CD8-positive, alpha-beta memory T cell (primary cell): ENCODE measurements at places on chromosomes 5 and 9. TPM values are rescaled to one million over a fixed set of nuclear protein-coding genes. Genes with fewer than 3 reads are reported as not detected.

DNA sequence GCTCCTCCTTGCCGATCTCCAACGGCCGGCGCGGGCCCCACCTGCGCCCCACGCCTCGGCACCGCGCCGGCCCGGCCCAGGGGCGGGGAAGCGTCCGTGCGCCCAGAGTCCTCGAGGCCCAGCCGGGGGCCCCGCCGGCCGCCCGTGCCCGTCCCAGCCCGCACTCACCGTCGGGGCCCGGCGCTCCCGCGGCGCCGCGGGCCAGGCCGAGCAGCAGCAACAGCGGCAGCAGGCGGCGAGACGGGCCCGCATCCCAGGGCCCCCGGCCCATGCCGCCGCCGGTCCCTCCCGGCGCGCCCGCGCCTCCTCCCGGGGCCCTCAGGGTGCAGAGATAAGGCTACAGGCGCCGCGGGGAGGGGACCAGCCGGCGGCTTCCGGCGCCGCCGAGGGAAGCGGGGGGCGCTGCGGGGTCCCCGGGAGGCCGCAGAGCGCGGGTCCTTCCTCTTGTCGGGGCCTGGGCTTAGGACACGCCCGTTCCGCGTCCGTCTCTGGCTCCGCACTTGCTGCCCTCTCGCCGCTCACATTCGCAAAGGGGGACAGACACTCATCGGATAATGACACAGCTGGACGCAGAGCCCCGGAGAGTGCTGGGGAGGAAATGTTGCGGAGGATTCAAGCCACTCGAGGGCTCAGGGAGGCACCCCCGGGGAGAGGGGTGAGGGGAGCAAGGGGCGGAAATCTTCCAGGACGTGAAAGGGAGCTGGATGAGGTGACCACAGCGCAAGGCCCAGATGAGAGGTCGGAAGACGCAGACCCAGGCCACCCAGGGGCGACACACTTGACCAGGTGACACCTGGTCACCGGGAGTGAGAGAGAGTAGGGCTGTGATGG, at the start of gene SUSD1:
Gene SUSD1 (minus strand): TSS at position 333 of the 831 bp plus-strand sequence. CDS start 62 bp downstream, at position 271.
- no peaks in the 10 kb centered on the region for H3K27me3 ChIP-seq
- no peaks in the 10 kb centered on the region for H3K36me3 ChIP-seq
- H3K4me3 ChIP-seq: peak within 1 kb of the TSS; percentile 81
- peaks cover 65% of the 10 kb centered on the region for H3K4me1 ChIP-seq

DNA sequence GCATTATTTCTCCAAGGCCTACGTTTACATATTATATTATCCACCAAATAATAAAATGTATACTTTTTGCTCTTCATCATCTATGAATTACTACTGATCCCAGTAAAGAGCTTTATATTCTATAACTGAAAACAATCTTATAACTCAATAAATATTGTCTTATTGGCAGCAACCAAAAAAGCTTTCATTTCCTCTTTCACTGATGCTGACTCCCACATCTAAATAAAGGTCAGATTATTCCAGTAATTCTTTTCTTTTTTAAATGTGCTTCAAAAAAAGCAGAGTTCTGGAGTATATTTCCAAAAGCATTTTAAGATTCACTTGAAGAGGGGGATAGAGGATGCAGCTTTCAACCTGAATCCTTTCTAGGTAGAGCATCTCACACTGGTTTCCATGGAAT, 75.3 kb upstream of the NR4A3 start:
- no peaks in the 10 kb centered on the region for H3K4me1 ChIP-seq
- H3K4me3 ChIP-seq: no peak overlapping the region
- no peak overlapping the region for H3K27ac ChIP-seq
- no peaks in the 10 kb centered on the region for H3K36me3 ChIP-seq
- no peak for DNase-seq

GRCh38 chr5:27473307-27474046, 435.1 kb upstream of the CDH9 start:
- no peaks in the 10 kb centered on the region for H3K27me3 ChIP-seq
- DNase-seq: no peak
- no peak overlapping the region for H3K27ac ChIP-seq
- H3K4me3 ChIP-seq: no peak overlapping the region
- H3K4me1 ChIP-seq: no peaks in the 10 kb centered on the region

DNA sequence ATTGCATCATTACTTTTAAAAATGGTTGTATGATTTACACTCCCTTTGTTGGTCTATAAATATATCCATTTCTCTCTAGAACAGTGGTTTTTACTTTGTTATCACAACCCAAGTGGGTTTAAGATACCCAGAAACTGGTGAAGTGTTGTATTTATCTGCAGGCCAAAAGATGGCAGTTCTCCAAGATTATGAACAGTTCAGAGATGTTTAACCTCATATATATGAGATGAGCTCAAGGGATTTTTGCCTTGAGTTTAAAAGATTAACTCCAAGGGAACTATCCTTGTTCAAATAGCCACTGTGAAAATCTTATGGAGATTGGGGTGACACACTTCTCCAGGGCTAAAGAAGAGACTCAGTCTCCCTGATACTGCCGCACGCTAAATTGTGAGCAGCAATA, 572.6 kb downstream of the TLE4 start:
- no peak overlapping the region for H3K4me3 ChIP-seq
- DNase-seq: no peak
- no peaks in the 10 kb centered on the region for H3K4me1 ChIP-seq
- no peaks in the 10 kb centered on the region for H3K36me3 ChIP-seq
- H3K27ac ChIP-seq: no peak overlapping the region

DNA sequence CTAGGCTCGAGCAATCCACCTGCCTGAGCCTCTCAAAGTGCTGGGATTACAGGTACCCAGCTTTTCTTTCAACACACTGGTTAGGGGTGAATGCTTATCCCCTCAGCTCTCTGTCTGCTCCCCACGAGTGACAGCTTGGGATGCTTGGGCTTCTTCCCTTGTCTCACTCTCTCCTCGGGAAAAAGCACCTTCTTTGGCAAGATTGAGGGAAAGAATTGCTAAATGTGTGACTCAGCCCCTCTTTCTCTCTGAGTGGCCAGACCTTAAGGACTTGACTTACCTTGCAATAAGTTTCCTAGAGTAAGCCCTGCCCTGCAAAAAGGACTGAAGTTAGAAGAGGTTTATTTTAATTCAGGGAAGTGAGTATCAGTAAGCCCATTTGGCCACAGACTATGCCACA, 68.1 kb upstream of the ERBIN start:
- H3K4me1 ChIP-seq: no peaks in the 10 kb centered on the region
- H3K27ac ChIP-seq: no peak overlapping the region
- H3K27me3 ChIP-seq: no peaks in the 10 kb centered on the region
- H3K36me3 ChIP-seq: no peaks in the 10 kb centered on the region
- H3K4me3 ChIP-seq: no peak overlapping the region

GRCh38 chr5:129249886-129250285, 155.3 kb downstream of the ISOC1 start:
- H3K27me3 ChIP-seq: no peaks in the 10 kb centered on the region
- H3K4me3 ChIP-seq: no peak overlapping the region
- H3K4me1 ChIP-seq: no peaks in the 10 kb centered on the region
- no peak for DNase-seq
- H3K36me3 ChIP-seq: no peaks in the 10 kb centered on the region

DNA sequence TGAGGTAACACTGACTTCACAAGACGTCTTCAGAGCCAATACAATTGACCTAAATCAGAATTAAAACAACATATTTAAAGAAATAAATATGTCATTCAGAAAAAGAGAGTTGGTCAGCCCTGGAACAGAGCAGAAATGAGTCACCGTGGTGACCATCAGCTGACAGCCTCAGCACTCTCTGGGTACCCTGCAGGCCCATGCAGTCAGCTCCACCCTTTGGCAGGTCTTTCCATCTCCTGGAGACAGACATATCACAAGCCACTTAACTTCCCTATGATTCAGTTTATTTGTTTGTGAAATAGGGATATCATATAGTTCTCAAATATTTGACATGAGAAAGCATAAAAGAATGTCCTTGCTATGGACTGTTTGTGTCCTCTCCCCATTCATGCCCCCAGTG, 151.6 kb upstream of the MEF2C start:
- no peaks in the 10 kb centered on the region for H3K4me1 ChIP-seq
- no peaks in the 10 kb centered on the region for H3K36me3 ChIP-seq
- no peaks in the 10 kb centered on the region for H3K27me3 ChIP-seq
- no peak overlapping the region for H3K27ac ChIP-seq

GRCh38 chr9:97374811-97375210, 37.1 kb upstream of the TDRD7 start:
- H3K4me3 ChIP-seq: no peak overlapping the region
- DNase-seq: no peak
- H3K36me3 ChIP-seq: no peaks in the 10 kb centered on the region
- H3K4me1 ChIP-seq: no peaks in the 10 kb centered on the region
- H3K27me3 ChIP-seq: no peaks in the 10 kb centered on the region
- no peak overlapping the region for H3K27ac ChIP-seq

- no peak overlapping the region for H3K27ac ChIP-seq
- H3K4me1 ChIP-seq: peaks cover 11% of the 10 kb centered on the region
- DNase-seq: no peak
- no peaks in the 10 kb centered on the region for H3K27me3 ChIP-seq
- no peaks in the 10 kb centered on the region for H3K36me3 ChIP-seq
- no peak overlapping the region for H3K4me3 ChIP-seq
Observed at GRCh38 chr5:65871182-65871581, 55.2 kb upstream of the ERBIN start.

DNA sequence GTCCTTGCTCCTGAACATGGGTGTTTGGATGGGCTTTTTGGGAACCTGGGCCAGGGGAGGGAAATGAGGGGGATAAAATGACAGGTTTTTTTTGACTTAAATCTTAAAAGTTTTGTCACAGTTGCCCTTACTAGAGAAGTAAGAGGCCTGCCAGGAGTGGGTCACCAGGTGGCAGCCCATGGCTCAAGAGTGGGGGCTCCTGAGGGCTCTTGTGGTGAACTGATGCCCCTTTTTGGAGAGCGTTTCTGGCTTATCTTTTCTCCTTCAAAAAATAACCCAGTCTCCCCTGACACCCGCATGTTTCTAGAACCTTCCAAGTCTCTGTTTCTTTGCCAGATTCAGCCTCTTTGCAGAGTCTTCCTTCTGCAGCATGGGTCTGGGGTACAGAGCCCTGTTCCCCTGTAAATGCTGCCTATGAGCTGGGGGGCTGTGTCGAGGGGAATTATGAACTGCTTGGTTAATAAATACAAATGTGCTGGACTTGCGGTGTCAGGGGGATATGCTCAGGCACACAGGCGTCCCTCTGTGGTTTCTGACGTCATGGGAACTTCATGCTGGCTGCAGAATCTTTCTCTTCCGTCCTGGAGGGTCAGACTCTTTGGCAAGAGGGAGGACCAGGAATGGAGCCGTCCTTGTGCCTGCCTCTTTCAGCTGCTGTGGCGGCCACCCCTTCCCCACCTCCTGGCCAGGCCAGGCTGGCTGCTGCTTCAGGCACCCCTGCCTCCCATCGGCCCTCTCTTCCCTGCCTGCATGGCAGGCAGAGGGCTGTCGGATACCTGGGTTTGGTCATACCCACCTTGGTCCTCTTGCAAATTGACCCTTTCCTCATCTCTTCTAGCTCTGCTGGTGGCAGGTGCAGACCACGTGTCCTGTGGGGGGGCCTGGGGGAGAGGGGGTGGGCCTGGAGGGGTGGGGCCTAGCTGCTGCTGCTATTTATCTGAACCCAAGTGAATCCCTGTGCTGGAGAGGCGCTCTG, 30.1 kb downstream of the PTPA start:
- H3K4me1 ChIP-seq: peaks cover 38% of the 10 kb centered on the region
- H3K4me3 ChIP-seq: peak overlapping the region; percentile 41

DNA sequence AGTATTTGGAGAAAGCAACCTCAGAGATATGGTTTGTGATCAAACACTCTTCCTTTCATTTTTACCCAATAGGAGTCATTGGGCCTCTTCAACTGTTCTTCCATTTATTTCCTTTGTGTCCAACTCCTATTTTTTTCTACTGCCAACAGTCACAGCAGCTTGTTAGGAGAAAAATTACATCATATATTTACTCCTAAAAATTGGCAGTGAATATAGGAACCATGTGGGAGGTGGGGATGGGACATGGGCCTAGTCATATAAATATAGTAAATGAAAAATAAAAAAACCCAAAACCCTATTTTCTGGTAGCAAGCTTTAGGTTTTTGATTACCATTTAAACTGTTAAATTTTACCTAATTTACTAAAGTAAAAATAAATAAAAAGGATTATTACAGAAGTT, 134.9 kb upstream of the MPDZ start:
- no peak for DNase-seq
- H3K36me3 ChIP-seq: no peaks in the 10 kb centered on the region
- H3K4me1 ChIP-seq: no peaks in the 10 kb centered on the region
- H3K4me3 ChIP-seq: no peak overlapping the region
- no peak overlapping the region for H3K27ac ChIP-seq
- H3K27me3 ChIP-seq: no peaks in the 10 kb centered on the region

- H3K27me3 ChIP-seq: no peaks in the 10 kb centered on the region
- H3K4me3 ChIP-seq: no peak overlapping the region
- H3K36me3 ChIP-seq: no peaks in the 10 kb centered on the region
- H3K4me1 ChIP-seq: no peaks in the 10 kb centered on the region
Observed at GRCh38 chr9:123571240-123571639, 215.2 kb downstream of the CRB2 start.

GRCh38 chr9:132806723-132807421, 71.2 kb downstream of the AK8 start:
- DNase-seq: no peak
- H3K36me3 ChIP-seq: no peaks in the 10 kb centered on the region
- H3K27ac ChIP-seq: no peak overlapping the region
- H3K27me3 ChIP-seq: no peaks in the 10 kb centered on the region
- no peak overlapping the region for H3K4me3 ChIP-seq

- no peak for DNase-seq
- no peaks in the 10 kb centered on the region for H3K27me3 ChIP-seq
- H3K36me3 ChIP-seq: no peaks in the 10 kb centered on the region
Observed at GRCh38 chr5:24555229-24555628, 89.5 kb downstream of the CDH10 start.

DNA sequence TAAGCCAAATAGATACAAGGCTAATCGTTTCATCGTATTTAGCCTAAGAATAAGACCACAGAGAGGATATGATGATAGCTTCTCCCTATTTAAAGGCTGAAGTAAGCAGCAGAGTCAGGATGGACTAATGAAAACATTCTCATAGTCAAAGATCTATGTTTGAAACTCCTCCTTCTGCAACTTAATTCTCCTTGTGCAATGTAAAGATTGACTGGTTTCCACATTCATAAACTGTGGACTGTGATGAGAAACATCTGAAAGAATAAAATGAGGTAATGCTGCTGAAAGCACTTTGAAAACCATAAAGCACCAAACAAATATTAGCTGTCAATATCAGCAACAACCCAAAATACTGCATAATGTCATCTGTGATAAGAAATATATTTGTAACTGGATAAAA, 361.9 kb downstream of the CSNK1G3 start:
- no peak overlapping the region for H3K27ac ChIP-seq
- DNase-seq: no peak
- no peaks in the 10 kb centered on the region for H3K4me1 ChIP-seq
- H3K36me3 ChIP-seq: no peaks in the 10 kb centered on the region
- H3K27me3 ChIP-seq: no peaks in the 10 kb centered on the region

- H3K4me1 ChIP-seq: no peaks in the 10 kb centered on the region
- no peaks in the 10 kb centered on the region for H3K27me3 ChIP-seq
- H3K27ac ChIP-seq: no peak within 1 kb of the TSS
Observed at GRCh38 chr9:12774861-12775678, at the start of gene LURAP1L. LURAP1L (plus strand) TSS chr9:12775020; CDS start chr9:12775716, 696 bp downstream.

GRCh38 chr5:139212486-139212885, 14.3 kb upstream of the SIL1 start:
- H3K4me1 ChIP-seq: no peaks in the 10 kb centered on the region
- H3K36me3 ChIP-seq: no peaks in the 10 kb centered on the region
- H3K27me3 ChIP-seq: no peaks in the 10 kb centered on the region
- no peak for DNase-seq
- H3K4me3 ChIP-seq: no peak overlapping the region
- no peak overlapping the region for H3K27ac ChIP-seq

Gene CNTLN
- total RNA-seq: 0.24 TPM

Gene ZDHHC21
- total RNA-seq: 7.4 TPM

Gene RUFY1
- 41.9 TPM for total RNA-seq

Gene CSF2
- total RNA-seq: 409 TPM

Gene PCDHGB4
- 0.13 TPM for total RNA-seq

Gene BARHL1
- total RNA-seq: not detected

Gene SURF6
- total RNA-seq: 32.0 TPM
